NAMALWA (cell line): ENCODE measurements at places on chromosomes 4 and X.

DNA sequence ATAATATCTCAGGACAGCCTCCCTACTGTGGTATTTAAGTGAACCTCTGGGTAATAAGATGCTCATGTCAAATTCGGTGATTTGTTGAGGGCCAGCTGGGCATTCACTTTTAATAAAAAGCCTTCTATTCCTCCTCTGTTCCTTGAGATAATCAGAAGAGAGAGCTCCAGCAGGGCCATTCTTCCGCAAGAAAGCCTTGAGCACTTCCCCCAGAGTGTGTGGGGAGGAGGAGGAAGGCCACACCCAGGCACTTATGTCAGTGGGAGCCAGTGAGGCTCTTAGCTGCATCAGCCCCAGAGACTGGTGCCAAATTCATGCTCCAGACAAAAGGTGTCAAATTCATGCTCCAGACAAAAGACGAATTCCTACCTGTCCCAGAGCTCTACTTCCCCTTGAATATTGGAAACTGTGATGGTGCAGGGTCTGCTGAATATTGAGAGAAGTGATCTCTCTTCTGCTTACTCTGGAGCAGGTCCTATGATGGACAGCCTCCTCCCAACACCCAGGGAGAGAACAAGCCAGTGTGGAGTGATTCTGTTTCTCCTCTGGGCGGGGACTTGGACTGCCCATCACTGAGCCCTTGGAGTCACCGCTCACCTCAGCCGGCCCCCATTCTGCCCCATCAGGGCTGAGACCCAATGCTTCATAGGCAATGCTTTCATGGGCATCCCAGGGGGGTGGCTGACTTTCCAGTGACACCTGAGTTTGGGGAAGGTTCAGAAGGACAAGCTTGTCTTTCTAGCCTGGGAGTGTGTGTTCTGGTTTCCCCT, 68.1 kb downstream of the FHDC1 start:
- no peak for DNase-seq

DNA sequence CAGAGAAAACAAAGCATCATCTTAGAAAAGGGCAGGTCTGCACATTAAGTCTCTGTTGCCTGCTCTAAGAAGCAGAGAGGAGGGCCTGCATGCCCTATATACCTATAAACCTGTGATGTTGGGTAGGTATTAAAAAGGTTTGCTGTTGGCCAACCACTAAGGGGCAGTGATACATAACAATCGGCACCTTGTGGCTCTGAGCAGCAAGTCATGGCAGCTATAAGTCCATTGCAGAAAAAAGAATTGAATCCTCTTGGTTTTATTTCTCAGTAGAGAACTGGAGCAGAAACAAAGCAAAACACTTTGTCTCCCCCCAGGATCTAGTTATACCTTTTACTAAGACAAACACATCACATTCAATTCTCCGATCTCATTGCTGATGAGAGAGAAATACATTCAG, 1364.4 kb downstream of the STIM2 start:
- peak; percentile 37 for DNase-seq

DNA sequence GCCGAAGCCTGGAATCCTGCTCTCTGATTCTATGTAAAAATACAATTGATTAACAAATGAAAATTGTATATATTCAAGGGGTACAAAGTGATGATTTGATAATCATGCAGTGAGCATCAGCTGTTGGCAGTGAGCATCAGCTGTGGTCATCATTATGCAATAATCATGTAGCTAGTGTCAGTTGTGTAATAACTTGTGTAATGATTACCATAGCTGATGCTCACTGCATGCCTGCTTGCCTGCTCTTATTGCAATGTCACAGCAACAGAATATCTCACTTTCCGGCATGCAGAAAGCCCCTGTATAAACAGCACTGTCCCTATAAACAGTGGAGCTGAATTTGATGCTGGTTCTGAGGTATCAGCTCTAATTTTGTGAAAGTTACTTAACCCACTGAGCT, 46.8 kb downstream of the SULT1B1 start:
- no peak for DNase-seq

DNA sequence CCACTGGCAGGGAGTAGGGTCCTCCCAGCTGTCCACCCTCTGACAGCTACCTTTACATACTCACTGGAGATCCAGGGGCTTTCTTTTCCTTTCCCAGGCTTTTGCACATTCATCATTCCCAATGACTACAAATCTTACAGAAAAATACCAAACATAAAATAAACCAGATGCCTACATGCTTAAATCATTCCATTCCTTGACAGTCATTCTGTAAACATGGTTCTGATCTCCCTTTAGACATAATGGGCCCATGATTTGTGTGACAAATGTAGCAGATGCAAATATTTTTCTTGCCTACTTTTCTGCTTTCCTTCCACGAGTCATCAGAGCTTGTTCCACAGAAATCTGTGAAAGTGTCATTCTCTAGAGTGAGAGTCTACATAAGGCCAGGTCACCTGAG, 207.0 kb downstream of the IDS start:
- DNase-seq, result no peak

DNA sequence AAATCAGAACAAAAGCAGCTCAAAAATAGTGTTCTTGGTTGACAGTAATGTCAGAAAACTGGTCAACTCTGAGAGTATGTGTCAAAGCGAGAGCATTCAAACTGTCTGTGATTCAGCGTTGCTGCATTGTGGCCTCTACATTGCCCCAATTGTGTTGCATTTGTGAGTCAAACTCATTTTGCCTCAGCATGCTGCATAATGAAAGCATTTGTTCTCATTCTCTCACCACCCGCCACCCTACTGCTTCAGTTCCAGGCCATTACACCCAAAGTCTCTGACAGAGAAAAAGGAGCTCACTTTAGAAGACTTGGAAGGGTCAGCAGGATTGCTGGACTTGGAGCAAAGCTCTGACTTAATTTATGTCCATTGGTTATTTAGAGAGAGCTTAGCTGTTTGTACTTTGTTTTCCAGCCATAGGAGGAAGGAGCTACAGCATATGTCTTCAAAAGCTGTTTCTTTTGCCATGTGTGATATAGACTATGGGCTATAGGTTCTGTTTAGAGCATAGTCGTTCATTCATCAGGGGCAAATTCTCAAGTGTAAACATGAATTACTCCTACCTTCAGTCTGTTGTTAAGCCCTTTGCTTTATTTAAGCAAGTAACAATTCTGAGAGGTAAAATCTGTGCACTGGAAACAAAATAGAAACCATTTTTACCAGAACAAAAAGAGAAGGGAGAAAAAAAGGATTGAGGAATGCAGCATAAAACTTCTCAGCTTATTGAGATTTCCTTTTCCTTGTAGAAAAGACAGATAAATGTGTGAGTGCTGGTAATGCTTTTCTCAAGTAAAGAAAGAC, 153.4 kb upstream of the ANK2 start:
- DNase-seq, result no peak

GRCh38 chr4:187908079-187908561, 87.5 kb upstream of the ZFP42 start:
- no peak for DNase-seq
